ENCODE measurements at places on chromosomes 16 and 17. TPM values are rescaled to one million over a fixed set of nuclear protein-coding genes. Genes with fewer than 3 reads are reported as not detected.

GRCh38 chr17:6567528-6568183 is 11.3 kb upstream of the PITPNM3 start:
- DNase-seq: no peak

Gene NT5M
- 3.1 TPM for total RNA-seq

Gene TBC1D28
- total RNA-seq: not detected

DNA sequence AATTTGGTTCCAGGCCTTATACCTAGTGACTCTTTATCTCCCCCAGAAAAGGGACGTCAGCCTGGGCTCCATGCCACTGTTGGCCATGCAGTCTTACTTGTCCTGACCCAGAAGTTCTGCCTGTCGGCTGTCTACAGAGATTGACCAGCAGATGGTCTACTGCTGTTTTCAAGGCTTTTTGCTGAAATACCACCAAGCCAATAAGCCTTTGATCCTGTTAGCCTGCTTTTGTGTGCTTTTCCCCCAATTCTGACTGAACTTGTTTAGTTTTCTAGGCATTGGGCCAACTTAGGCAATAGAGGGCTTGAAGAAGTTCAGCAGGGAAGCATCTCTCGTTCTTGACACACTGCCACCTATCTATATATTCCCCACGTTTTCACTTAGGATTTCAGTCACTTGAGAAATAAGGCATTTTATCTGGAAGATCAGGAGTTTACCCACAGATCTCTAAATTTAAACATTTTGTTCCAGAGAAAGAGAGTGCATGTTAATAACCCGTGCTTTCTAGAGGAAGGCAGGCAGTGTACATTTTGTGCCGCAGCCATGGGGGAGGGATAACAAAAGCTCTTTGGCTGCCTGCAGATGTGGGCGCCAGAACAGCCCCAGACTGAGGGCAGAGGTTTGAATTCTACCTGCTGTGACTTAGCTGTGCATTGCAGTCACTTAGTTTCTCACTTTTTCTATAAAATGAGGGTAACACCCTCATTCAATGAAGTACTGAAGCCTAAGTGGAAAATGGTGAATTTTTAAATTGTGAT is 12.3 kb upstream of the CARMIL2 start:
- DNase-seq: no peak

GRCh38 chr16:71540-72401 is 660 bp downstream of the RHBDF1 start:
- no peak for DNase-seq

DNA sequence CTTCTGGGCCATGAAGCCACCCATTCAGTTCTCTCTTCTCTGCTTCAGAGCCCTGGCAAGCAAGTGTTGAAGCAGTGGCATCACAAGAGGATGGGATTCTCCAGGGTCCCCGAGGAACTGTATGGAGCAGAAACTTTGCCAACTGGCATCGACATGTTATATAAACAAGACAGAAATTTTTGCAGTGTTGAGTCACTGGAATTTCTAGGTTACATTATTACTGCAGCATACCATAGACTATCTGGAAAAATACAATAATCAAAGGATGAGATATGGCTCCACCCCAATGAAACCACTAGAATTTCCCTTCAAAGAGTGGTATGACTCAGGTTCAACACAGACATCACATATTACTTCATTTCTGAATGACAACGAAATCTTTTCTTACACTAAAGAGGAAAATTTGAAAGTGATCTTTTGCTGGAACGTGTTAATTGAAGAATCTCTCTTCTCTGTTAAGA is 343.0 kb upstream of the DYNLRB2 start:
- DNase-seq: no peak
